ENCODE measurements at places on chromosomes 16 and 17.

DNA sequence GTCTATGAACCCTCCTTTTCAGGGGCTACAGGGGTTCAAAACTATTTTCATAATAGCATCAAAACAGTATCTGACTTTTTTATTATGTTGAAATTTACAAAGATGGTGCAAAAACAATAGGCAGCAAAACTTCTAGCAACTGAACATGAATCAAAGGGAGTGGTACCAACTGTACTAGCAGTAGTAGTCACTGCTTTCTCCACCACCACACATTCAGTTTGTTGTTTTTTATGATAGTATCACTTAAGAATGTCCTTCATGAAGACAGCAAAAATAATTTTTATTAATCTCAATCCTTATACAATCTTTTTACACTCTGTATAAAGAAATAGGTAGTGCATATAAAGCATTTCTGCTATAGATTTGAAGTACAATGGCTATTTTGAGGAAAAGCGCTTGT is 47.6 kb downstream of the MED13 start:
- no peak for DNase-seq

DNA sequence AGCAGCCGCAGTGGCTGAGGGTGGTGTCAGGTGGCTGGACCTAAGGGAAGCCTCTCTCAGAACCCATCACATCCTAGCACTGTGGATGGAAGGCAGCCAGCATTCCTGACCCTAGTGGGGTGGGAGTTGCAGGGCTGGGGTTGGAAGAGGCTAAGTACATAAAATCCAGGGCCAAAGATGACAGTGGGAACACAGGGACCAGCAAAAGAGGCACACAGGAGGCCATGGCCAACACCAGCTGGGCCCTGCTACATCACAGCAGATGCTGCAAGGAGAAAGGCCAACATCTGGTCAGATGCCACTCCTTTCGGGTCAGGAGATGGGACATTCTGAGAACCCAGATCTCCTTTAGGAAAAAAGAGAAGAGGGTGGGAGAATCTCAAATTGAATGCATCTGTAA is 415.4 kb downstream of the SLC39A11 start:
- no peak for DNase-seq

GRCh38 chr16:29645694-29646187 is 17.3 kb upstream of the SPN start:
- DNase-seq, result no peak

- DNase-seq, result no peak
Observed at GRCh38 chr17:28949185-28950016, 1.9 kb downstream of the PHF12 start.

GRCh38 chr17:5468075-5468473 is 708 bp downstream of the DHX33 start:
- DNase-seq, result no peak

DNA sequence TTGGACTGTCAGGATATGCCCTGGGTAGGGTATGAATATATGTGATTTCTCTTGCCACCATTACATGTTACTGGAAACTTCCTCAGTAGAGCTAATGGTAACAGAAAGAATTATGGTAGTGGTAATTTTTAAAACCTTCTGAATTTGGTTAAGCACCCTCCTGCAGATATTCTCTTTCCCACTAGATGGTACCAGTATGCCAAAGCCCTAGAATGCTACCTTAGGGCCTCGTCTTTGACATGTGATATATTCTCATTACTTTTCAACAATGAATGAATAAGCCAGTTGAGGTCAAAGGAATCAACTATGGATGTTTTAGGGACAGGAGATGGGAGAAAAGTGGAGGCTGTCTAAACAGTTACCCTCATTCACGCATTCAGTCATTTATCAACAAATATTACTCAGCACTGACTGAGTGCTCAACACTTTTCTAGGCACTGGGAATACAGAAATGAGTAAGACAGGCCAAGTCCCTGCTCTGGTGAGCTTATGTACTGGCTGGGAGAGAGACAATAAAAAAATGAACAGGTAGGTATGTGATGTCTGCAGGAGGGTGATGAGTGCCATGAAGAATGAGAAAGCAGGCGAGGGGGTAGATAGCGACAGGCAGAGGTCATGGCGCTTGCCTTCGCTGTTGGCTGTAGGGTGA is 14.7 kb downstream of the CDH13 start:
- no peak for DNase-seq

GRCh38 chr16:81127051-81127450 is 30.9 kb upstream of the GCSH start:
- no peak for DNase-seq

DNA sequence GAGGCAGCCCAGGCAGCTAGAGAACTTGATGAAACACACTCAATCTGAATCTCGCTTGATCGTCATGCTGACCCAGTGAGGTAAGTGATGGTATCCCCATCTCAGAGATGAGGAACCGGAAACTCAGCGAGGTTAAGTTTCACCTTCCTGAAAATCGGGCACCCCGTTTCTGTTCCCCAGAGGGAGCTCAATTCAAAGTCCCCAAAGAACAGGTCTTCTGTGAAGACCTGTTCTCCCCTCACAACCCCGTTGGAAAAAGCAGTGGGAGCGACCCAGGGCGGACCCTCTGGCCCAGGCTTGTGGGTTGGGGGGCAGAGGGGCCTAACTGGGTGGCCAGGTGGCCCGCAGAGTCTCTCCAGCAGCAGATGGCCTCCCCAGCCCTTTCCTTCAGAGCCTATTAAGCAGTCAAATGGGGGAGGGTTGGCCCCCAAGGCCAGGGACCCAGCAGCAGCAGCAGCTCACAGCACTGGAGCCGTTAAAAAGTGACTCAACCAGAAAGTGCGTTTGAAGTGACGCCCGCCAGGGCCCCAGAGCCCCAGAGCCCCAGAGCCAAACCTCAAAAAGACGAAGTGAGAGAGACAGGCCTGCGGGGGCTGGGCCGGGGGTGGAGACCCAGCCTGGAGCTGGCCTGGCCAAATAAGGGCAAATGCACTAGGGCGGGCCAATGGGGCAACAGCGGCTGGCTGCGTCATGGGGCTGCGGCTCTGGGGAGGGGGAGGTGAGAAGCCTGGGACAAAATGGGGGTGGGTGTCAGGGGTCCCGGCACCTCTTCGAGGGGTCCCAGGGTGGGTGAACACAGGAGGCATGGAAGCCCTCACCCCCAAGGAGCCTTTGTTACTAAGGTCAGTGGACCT is 9.2 kb upstream of the TSPOAP1 start:
- no peak for DNase-seq

DNA sequence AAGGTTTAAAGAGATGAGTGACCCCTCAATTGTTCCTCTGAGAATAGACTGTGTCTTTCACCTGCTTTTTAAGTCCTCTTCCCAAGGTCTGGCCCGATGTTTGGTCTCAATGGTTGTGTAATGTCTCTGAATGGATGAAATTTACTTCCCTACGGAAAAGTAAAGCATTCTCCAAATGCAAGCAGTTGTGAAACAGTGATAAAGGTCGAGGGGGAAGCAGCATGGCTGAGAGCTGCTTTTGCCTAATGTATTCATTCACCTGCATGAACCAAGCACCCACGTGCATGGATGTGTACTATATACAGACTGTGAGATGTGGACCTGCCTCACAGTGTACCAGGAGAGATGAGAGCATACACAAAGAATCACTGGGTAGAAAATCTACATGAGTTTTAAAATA is 11.4 kb downstream of the MRPS23 start:
- DNase-seq, result no peak

GRCh38 chr16:90008708-90009145 is 10.5 kb downstream of the DBNDD1 start:
- peak; percentile 40 for DNase-seq

GRCh38 chr17:38533241-38533640 is 72.5 kb downstream of the SRCIN1 start:
- no peak for DNase-seq

DNA sequence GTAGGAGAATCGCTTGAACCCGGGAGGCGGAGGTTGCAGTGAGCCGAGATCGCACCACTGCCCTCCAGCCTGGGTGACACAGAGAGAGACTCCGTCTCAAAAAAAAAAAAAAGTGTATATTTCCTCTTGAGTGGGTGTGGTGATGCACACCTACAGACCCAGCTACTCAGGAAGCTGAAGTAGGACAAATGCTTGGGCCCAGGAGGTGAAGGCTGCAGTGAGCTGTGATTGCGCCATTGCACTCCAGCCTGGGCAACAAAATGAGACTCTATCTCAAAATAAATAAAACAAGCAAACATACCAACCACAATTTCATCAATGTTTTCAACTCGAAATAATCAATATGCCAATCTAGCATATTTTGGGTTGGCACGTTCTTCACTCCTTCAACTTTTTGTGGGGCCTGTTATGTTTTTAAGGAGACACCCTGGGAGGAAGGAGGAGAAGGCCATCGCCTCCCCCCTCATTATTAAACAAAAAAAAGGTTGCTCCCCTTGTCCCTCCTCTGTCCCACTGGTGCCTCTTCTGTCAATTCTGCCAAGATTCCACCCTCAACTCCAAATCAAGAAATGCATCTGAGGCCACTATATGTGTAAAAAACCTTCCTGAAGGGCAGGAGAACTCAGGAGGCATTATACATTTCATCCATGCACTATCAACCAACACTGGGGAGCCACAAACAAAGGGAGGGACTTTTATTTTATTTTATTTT is 52.4 kb upstream of the ATF7IP2 start:
- DNase-seq, result no peak

DNA sequence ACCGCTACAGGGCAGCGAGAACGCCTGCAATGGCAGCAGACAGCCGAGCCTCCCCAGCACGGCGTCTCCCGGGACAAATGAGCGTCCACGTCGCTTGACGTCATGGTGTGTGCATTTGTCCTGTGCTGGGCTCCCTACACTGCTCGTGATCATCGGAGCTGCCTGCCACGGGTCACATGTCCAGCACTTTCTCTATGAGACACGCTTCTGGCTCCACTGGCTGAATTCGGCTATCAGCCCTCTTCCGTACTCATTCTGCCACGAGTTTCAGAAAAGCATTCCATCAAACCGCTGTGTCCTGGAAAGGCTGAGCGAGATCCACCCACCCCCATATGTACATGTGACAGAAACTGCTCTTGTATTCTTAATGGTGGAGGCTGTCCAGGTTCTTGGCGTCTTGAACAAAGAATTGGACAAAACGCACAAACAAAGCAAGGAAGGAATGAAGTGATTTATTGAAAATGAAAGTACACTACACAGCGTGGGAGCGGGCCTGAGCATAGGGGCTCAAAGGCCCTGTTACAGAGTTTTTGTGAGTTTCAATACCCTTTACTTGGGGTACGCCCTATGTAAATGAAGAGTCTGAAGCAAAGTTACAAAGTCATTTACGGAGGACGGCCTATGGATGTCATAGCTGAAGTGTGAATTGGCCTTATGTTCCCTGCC is 28.5 kb upstream of the SHCBP1 start:
- no peak for DNase-seq

DNA sequence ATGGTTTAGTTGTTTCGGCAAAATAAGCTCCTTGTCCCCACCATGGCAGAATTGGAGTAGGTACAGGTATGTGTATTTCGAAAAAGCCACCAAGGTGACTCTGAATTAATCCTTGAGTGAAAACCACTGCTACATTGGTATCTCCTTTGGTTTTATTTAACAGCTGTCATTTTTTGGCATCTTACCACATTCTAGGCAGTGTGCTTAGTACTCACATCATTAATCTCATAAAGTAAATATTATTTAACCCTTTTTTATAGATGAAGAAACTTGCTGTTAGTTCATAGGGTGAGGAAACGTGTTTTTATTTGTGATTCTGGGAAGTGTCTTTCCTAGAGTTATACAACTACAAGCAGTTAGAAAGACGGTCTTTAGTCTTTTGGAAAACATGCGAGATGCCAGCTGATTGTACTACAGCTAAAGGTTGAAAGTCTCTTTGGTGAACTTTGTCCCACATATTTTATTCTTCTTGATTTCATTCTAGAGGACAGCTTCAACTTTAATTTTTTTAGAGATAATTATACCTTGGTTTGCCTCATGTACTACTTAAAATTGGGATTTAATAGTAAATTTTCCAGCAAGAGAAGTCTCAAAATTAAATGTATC is 6.5 kb downstream of the ATAD5 start:
- DNase-seq, result no peak
